ENCODE measurements at places on chromosomes 16 and 17.

DNA sequence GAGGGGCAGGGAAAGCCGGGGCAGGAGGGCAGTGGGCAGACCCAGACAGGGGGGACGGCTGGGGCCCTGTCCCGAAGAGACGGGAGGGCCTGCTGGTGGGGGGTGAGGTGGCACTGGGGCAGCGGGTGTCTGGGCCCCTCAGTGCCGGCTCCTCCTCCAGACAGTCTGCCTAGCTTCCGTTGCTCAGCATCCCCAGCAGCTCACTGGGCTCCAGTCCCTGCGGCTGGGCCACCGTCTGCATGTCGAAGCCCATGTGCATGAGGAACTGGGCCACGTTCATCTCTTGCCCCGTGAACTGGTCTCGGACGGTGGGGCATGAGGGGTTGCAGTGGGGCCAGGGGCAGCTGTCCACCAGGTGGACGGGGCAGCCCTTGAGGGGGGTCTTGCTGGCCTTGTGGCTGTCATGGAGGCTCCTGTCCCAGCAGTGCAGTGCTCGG lies 5.8 kb upstream of the MYADML2 start:
- no peak for DNase-seq

DNA sequence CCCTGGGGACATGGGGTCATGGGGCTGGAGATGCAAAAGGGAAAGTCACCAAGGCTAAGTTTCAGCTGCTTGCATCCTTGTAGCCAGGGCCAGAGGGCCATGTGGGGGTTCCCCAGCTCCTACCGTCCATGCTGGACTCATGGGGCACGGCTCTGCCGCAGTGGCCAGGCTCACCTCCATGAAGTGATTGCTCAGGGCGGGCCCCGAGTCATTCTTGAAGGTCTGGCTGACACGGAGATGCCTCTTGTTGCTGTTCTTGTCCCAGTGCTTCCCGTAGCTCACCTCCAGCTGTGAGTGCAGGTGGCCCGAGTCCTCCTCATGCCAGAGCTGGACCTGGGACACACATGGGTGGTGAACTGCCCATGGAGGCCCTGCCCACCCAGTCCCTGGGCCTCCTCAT lies 114.5 kb downstream of the RMI2 start:
- DNase-seq, result no peak

DNA sequence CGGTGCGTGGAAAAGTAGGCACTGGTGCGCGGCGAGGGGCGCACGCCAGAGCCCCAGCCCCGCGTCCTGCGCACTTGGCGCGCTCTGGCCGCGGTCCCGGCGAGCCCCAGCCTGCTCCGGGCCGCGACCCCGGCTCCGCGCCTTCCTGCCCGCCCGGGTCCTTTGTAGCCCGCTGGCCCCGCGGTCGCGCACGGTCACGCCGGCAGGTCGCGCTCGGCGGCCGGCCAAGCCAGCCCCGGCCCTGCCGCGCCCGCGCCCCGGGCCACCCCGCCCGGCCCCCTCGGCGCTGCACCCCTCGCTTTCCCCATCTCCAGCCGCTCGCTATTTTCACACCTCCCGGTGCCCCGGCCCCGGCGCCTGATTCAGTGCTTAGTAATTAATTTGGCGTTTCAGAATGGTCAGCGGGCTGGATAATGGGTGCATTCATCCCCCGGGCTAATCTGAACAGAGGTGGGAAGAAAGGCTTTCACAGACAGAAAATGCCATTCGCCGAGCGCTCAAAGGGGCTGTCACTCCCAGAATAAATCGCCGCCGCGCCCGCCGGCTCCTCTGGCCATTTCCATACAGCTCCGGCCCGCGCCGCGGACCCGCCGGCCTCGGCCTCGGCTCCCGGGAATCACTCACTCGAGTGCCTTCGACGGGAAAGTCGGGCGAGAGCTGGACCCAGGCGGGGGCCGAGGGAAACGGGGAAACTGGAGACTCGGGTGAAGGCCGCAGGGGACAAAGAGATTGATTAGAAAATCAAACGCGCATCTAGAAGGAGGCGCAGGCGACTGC lies 17.8 kb upstream of the NTN1 start:
- no peak for DNase-seq

- DNase-seq, result no peak
Observed at GRCh38 chr16:4913130-4913773, 23.7 kb downstream of the PPL start.

- no peak for DNase-seq
Observed at GRCh38 chr16:50280932-50281331, 14.6 kb downstream of the ADCY7 start.

Measured in AG09319 (cell line).